ENCODE measurements at places on chromosomes 1 and 21.

GRCh38 chr21:32826329-32827167, 55.0 kb upstream of the PAXBP1 start:
- no peak for DNase-seq

DNA sequence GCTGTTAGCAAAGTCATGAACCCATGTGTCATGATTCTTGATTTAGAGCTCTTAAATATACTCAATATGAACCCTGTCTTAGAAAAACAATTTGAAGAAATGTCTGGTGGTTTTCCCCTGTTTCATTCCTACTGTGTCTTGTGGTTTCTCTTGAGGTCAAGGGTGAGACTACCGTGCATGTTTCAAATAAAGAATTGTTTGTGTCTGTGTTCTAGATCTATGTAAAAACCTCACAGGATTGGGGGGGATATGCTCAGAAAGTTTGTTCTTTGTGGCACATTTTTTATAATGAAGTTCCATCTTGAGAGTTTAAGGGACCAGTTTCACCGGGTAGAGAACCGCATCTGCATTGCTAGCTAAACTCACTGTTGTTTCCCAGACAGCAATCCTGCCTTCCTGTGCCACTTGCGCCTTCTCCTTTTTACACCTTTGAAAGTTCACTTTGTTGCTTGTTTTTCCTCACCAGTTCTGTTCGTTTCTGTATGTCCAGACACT, 30.9 kb upstream of the CACYBP start:
- no peak for DNase-seq

- DNase-seq = no peak
Measured at GRCh38 chr1:40690771-40691537, 550 bp upstream of the NFYC start.

- DNase-seq = no peak
Measured at GRCh38 chr1:157806431-157807149, 13.3 kb downstream of the FCRL1 start.

- no peak for DNase-seq
Measured at GRCh38 chr21:23522751-23523150, 2084.5 kb downstream of the MRPL39 start.

GRCh38 chr1:204660509-204660908, 25.0 kb downstream of the LRRN2 start:
- no peak for DNase-seq

DNA sequence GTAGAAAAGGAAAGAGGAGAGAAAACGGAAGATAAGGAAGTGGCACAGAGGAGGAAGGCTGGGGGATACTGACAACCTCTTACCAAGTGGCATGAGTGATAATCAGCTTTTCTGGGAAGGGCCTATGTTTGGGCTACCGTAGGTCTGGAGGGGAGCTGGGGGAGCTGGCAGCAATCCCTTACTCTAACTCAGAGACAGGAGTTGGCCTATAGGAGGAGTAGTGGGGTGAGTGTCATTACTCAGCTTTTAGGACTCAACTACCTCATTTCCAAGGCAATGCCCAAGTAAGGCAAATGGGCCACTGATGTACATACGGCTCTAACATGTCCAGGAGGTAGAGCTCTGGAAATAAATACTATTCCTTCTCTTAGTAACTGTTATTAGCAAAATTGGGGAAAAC, 48.7 kb upstream of the DMRTA2 start:
- DNase-seq = no peak

- DNase-seq = no peak
Measured at GRCh38 chr1:214727274-214727673, 124.3 kb downstream of the CENPF start.

- DNase-seq = no peak
Measured at GRCh38 chr1:117147341-117147831, 25.8 kb upstream of the TRIM45 start.

DNA sequence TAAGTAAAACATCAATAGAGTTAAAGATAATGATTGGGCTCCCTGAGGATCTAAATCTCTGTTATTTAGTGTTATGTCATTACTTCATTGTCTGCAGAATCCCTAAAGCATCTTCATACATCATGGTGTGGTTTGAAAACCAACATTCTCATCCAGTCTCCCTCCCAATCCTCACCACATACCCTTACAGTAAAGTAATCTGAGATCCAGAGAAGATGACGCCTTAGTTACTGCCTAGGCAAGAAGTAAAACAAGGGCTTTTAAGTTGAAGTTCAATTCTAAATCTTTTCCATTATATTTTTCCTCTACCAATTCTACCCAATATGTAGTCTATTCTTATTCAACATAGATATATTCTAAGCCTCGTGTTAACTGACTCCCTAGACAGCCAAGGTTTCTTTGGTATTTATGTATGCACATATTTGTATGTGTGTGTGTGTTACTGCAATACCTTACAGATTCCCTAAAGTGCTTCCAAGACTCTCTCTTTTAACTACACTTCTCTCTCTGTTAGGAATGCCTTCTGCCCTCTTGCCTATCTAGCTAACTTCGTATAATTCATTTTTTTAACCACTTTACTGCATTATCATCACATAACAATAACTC, 17.3 kb downstream of the DPH5 start:
- no peak for DNase-seq

GRCh38 chr1:226420328-226420727, 12.4 kb upstream of the PARP1 start:
- DNase-seq = no peak

GRCh38 chr1:233113009-233113879, 162.8 kb downstream of the NTPCR start:
- no peak for DNase-seq

- no peak for DNase-seq
Measured at GRCh38 chr1:235358899-235359298, 8.3 kb upstream of the TBCE start.

DNA sequence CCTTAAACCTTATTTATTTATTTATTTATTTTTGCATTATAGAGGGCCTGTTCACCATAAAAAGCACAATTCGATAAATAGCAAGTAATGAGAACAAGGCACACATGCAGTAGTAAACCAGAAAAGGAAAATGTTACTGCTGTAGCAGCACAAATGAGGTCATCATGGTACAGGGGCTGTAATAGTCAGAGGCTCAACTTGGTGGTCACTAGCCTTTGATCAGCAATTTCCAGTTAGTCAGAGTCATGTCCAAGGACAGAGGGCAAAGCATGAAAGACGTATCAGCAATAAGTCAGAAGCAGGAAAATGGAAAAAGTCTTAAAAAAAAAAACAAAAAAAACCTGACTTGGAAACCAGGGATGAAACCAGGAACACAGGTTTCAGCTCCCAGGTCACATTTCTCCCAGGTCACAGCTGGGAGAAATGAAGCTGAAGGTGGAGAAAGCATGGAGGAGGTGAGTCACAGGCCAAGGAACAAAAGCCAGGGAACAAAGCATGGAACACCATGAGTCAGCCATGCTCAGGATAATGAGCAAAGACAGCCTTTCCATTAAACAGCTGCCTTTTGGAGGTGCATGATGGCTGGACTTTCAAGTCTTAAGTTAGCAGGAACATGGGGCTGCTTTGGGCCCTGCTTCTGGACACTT, 556.3 kb downstream of the LTN1 start:
- no peak for DNase-seq

DNA sequence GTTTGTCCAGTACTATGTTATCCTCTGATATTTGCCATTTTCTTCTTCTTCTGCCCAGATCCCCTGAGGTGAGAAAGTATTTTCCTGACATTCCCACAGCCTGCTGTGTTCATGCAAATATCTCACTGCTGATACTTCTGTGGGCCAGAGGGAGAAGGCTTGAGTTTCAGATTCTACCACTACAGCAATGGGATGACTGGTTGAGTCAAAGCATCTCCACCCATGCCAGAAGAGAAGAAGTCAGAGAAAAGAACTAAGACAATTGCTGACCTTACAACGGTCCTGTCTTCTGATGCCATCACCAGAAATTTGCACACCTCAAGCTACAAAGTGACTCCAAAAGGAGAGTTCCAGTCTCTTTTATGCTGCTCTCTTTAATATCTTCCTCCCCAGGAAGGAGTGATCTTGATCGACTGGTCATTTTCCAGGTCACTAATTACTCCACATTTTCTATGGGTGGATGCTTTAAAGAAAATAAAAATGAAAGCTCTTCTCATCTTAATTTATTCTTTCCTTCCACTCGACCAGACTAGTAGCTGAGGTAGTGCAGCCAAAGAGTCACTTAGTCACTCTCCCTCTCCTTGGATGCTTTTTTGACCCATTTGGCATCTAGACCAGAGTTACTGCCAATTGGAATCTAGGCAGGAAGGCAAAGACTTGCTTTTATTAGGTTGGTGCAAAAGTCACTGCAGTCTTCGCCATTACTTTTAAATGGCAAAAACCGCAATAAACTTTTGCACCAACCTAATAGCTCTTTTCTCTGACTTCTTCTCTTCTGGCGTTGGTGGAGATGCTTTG, 195.1 kb downstream of the PTPRC start:
- no peak for DNase-seq

Measured in caudate nucleus (tissue), 63 donors.